SHP77 (cell line): ENCODE measurements at places on chromosomes 12 and 14.

DNA sequence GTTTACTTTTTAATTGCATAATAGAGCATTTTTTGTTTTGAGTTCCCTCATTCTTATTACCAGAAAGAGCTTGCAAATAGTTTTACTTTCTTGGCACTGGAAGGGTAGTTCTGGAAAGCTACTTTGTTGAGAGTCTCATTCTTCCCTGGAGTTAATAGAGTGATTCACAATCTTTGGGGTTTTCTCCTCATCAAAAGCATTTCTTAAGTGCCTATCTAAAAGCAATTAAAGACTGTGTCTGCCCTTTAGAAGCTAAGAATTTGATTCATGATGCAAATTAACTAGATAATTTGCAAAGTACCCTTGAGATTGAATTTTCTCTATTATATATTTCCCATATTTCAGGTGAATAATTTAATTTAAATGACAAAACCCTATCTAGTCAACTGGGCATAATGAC is 8.1 kb upstream of the BMAL2 start:
- DNase-seq: no peak

GRCh38 chr12:18907127-18907526 is 169.2 kb downstream of the CAPZA3 start:
- DNase-seq: no peak

- no peak for DNase-seq
Measured at GRCh38 chr12:68812553-68813241, 4.7 kb downstream of the MDM2 start.

- DNase-seq: no peak
Measured at GRCh38 chr12:34597548-34598351, 575.5 kb downstream of the ALG10 start.

- no peak for DNase-seq
Measured at GRCh38 chr14:21735639-21736307, 62.2 kb upstream of the OR4E1 start.

- no peak for DNase-seq
Measured at GRCh38 chr12:54075974-54076373, 22.3 kb downstream of the HOXC4 start.

DNA sequence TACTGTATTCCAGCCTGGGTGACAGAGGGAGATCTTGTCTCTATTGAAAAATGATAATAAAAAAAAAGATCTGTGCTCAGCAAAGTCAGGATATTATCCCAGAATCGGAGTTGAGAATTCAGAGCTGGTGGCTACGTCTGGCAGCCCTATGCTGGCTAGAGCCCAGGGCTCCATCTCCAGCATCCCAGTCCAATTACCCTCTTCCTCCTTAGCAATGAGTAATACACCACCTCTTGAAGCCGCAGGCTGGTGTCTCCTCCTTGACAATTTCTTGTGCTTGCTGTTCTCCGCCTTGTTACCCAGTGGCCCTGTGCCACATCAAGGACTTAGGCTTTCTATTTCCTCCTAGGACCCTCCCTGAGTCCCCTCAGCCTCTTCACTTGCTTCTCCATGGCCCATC is 38.4 kb upstream of the DDX11 start:
- DNase-seq: no peak
